ENCODE measurements at places on chromosomes 12 and 14.

DNA sequence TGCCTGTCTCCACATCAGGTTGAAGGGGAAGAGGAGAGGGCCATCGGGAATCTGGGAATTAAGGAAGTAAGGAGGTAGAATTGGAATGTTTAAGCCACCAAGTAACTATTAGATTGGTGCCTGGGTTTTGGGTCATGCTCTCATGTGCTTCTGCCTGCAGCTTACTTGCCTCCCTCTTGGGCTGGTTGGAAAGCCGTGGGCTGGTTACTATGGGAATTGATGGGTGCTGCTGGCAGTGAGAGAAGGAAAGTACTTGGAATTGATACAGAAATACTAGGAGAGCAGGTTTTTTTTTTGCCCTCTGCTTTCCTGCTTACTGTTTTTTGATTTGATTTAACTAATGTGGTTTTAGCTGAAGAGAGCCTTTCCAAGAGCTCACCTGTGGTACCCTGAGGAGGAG, 493.5 kb upstream of the RGS6 start:
- DNase-seq: no peak

- no peak for DNase-seq
These were observed 6.1 kb upstream of the IL26 start for GRCh38 chr12:68231691-68232090.

DNA sequence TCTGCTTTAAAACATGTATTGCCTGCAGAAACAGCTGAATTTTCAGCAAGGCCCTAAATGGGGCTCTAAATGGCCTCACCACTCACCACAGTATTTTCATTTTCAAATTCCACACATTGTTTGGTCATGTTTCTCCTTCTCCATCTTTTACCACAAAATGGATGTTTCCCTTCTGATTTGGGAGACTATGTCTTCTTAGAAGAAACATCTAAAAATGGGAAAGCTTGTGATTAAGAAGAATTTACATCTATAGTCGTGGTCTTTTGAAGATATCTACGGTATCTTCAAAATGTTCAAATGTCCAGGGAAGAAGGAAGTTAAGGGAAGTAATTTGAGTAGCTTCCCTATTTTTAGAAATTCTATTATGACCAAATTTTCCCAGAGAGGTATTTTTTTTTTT, 20.7 kb upstream of the TUBA1C start:
- DNase-seq: no peak

GRCh38 chr14:54252072-54252730, 144.6 kb upstream of the CDKN3 start:
- DNase-seq: no peak

- DNase-seq: no peak
These were observed 1.1 kb downstream of the ANO6 start for GRCh38 chr12:45216983-45217485.

DNA sequence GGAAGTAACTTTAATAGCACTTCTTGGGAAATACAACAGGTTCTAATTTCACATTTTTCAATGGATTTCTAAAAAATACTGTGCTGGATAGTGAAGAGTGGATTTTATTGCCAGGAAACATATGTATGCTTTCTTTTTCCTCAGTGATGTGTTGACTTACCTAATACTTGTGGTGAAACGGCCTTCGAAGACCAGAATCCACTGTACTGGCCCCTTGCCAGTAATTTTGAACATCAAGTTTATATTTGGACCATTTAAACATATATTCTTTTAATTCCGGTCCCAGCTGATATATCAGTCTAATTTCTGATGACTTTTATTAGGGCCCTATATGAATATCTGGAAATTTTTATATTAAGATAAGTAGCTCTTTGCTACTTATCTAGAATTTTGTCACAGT, 1.8 kb downstream of the MSRB3 start:
- DNase-seq: no peak

GRCh38 chr12:30993766-30994165, 67.2 kb downstream of the TSPAN11 start:
- no peak for DNase-seq

DNA sequence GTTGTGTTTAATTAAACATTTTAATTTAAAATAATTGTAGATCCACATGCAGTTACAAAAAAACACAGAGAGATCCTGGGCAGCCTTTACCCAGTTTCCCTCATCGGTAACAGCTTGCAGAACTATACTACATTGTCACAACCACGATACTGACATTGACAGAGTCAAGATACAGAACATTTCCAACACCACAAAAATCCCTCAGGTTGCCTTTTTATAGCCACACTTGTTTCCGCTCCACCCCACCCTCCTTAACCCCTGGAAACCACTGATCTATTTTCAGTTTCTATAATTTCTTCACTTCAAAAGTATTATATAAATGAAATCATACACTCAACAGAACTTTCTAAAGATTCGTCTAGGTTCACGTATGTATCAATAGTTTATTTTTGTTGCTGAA, 458.8 kb upstream of the SOX5 start:
- no peak for DNase-seq

- DNase-seq: no peak
These were observed 2.8 kb upstream of the WSB2 start for GRCh38 chr12:118063576-118064391.

- no peak for DNase-seq
These were observed 3.3 kb downstream of the MTA1 start for GRCh38 chr14:105422695-105423487.

- no peak for DNase-seq
These were observed 16.1 kb upstream of the ATF1 start for GRCh38 chr12:50747817-50748216.

DNA sequence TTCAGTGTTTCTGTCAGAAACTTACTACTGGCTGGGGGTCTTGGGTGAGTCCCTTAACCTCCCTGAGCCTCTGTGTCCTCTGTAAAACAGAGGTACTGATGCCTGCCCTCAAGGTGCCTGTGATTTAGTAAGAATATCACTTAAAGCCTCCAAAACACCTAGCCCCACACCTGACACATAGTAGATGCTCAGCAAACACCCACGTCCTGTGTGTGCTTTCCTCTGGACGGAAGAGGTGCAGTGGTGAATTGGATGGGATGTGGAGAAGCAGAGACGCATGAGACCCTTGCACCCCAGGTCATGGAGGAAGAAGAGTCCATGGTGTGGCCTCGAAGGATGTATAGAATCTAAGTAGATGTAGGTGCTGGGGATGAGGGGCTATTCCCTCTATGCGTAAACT, 110.6 kb downstream of the LGMN start:
- DNase-seq: no peak

- no peak for DNase-seq
These were observed 277.9 kb downstream of the IPO8 start for GRCh38 chr12:30417697-30418231.

DNA sequence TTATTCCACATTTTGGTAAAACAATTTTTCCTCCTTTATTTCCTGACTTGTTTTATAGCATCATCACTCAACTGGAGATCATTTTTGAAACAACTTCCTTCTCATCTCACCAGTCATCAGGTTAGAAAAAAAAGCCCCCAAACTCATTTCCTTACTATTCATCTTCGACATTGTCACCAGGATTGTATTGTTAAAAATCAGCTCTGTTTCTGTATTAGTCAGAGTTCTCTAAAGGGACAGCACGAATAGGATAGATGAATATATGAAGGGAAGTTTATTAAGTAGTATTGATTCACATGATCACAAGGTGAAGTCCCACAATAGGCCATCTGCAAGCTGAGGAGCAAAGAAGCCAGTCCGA, 392.6 kb downstream of the FUT8 start:
- no peak for DNase-seq

DNA sequence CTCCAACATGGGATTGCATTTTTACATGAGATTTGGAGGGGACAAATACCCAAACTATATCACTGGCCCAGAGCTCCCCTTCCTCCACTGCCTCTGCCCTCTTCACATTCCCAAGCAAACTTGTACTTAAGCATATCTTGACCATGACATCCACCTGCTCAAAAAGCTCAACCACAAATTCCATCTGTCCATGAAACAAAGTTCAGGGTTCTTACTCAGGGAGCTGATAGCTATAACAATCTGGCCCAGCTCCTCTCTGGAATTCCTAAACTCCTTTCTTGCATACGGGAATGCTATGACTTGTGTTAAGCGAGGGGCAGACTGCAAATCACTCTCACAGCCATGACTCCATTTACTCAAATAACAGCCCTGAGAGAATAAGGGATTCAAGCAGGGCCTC, 152.1 kb downstream of the GALC start:
- no peak for DNase-seq

- DNase-seq: no peak
These were observed 43.6 kb downstream of the LIN7A start for GRCh38 chr12:80894179-80894578.
